ENCODE measurements at places on chromosomes 7 and 10. TPM values are rescaled to one million over a fixed set of nuclear protein-coding genes. Genes with fewer than 3 reads are reported as not detected.

C10orf53 gene
- total RNA-seq, result not detected

ELN gene
- not detected for total RNA-seq

HECW1 gene
- 3.0 TPM for total RNA-seq

PRKCQ gene
- total RNA-seq, result not detected

UCN3 gene
- total RNA-seq, result not detected

CNPY1 gene
- not detected for total RNA-seq

CDC14C gene
- total RNA-seq, result not detected

PRLHR gene
- total RNA-seq, result not detected

DNA sequence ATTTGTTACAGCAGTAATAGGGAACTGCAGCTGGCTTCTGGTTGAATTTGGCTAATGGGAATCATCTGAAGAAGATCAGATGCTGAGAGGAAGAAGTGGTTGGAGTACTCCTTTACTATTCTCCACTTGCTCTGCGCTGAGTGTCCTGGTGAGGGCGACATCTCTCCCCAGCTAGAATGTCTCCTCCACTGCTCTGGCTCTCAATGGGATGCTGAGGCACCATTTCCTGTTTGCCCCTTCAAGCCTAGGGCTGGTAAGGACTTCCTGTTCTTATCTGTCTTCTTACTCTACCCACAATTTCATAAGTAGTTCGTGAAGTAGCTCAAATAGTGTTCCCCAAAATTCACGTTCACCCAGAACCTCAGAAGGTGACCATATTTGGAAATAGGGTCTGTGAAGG is 43.2 kb upstream of the TES start:
- no peak for DNase-seq

- peak; percentile 66 for DNase-seq
Observed at GRCh38 chr7:44881610-44882009, 3.7 kb downstream of the PURB start.

GRCh38 chr7:91434836-91435235 is 170.6 kb downstream of the FZD1 start:
- no peak for DNase-seq

DNA sequence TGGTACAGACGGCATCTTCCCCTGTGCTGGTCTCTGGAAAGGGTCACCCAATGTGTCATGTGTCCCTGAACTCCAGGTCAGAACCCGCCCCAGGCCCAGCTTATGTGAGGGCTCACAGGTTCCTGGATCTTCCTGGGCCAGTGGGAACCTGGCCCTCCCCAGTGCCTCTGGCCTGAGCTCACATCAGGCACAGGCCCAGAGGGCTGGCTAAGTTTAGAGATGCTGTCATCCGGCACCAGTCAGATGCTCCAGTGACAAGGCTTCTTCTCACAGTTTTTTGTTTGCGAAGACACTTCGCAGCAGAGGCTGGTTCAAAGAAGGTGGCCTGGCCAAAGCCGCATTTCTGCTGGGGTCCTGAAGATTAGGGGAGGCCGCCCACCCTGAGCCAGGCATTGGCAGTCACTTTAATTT is 11.8 kb downstream of the CAMK2B start:
- no peak for DNase-seq

DNA sequence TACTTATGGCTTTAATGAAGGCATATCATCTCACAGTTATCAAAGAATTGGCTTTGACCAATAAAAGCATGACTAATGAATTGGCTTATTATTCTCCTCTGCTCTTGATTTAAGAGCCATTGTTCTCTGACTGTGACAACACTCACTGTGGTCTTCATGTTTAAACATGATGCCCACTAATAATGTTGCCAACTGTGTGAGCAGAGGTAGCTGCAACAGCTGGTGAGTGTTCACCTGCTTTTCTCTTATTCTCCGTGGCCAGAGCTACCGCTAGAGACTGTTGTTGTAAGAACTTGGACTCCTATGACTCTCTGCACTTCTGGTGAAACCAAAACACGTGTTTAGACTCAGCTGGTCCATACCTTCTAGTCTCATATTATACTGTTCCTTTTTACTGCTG is 335.9 kb downstream of the XPNPEP1 start:
- DNase-seq, result peak; percentile 54

- peak; percentile 64 for DNase-seq
Observed at GRCh38 chr7:140983802-140984201, 30.9 kb downstream of the MRPS33 start.

DNA sequence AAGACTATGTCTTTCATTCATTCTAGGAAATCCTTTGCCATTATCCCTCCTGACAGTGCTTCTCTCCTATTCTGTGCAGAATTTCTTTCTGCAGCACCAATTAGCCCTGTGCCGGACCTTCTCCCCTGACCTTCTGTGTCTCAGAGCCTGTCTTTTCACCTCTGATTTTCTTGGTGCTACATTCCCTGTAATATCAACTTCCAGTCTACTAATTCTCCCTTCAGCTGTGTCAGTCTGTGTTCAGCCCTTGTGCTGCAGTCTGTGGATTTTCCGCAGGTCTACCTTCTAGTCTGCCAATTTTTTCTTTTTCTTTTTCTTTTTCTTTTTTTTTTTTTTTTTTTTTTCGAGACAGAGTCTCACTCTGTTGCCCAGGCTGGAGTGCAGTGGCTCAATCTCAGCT is 115.8 kb downstream of the ELFN1 start:
- DNase-seq, result no peak

GRCh38 chr7:155951554-155952158 is 139.4 kb upstream of the SHH start:
- peak; percentile 96 for DNase-seq

DNA sequence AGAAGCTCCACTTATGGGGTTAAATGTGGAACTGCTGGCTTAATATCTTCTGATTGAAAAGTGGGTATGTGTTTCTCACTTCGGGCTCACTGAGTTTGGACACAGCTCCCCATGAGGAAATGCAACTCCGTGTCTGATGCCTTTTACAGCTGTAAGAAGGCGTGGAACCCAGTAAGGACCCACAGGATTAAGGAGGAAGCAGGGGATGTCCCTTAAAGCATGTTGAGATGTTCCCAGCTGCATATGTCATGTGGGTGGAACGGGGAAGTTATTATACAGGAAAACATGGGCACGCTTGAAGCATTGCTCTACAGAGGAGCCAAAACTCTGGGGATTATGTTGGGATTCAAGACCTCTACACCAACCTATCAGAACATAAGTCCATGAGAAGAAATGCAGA is 224.4 kb downstream of the NEBL start:
- no peak for DNase-seq

DNA sequence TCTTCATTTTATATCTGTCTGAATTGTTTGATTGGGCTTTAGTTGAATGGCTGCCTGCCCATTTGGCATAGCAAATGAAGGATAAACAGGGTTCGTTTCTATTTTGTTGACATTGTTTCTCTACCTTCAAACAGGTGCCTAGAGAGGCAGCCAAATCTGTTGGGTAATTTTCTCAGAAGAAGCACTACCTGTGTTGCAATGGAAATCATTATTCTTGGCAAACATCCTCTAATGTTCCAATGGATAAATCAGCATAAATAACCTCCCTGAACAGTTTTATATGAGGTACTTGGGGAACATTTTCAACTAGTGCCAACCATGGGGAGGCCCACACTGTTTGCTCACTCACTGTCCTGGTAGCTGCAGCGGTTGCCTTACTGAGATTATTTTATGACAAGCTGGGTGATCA is 64.4 kb upstream of the PLPP4 start:
- no peak for DNase-seq

DNA sequence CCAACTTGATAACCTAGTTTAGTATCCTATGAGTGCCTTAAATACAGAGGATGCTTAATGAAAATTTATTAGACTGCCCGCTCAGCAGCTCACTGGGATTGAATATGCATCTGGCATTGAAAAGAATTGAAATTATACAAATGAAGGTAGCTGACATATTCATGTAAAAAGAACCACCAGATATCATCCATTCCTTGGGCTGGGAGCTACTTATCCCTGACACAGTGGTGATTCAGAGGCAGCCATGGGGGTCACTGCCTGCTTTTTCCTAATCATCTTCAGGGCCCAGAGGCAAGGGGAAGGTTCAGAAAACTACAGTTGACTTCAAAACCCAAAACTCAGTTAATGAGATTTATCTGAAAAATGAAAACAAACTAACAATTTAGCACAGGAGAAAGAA is 120.9 kb downstream of the TRIL start:
- no peak for DNase-seq

- no peak for DNase-seq
Observed at GRCh38 chr7:102047-102711, 90.2 kb upstream of the FAM20C start.

DNA sequence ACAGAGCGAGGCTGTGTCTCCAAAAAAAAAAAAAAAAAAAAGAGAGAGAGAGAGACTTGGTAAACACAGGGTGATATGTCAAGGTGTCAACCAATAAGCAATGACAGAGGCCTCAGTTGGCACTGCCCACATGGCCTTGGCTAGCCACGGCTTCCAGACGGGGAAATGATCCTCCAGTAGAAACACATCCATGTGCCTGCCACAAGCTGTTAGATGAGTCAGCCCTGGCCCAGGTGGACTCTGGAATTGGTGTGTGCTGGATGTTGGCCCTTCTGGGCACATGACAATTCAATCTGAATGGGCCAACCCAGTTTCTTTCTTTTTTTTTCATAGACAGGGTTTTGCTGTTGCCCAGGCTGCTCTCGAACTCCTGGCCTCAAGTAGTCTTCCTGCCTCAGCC is 13.7 kb downstream of the RFC2 start:
- no peak for DNase-seq

DNA sequence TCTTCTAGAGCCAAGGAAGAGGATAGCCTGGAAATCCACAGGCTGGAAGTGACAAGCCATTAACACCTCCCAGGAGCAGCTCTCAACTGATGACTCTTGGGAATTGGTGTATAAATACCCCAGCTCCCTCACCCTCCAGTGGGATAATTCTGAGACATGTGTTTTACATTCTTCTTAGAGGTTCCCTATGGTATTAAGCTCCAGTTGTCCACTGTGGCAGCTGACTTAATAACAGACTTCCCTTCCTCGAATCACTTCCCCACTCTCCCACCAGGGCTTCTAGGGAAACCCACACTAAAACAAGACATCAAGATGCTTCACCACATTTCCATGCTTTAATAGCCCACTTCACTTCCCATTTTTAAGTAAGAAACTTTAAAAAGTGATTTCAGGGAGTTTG is 47.2 kb downstream of the FAM107B start:
- no peak for DNase-seq

- DNase-seq, result no peak
Observed at GRCh38 chr7:120799813-120800475, 58.0 kb downstream of the TSPAN12 start.

GRCh38 chr7:58086461-58086860 is 636.5 kb downstream of the ZNF716 start:
- DNase-seq, result no peak

DNA sequence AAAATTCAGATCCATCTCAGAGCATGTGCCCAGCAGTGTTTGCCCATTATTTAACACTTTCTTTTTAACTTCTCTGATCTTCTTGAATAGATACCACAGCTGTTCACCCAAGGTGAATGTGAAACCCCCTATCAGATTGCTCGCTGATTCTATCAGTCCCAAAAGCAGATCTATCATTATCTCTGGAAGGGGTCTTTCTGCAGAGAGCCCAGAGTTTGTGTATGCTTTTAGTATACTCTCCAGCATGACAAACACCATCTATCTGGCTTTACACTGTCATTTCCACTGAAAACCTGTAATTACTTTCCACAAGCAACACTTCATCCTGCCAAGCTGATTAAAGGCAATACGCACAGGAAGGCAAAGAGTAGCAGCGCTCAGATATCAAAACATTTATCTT is 168.2 kb downstream of the CACNA2D1 start:
- no peak for DNase-seq

DNA sequence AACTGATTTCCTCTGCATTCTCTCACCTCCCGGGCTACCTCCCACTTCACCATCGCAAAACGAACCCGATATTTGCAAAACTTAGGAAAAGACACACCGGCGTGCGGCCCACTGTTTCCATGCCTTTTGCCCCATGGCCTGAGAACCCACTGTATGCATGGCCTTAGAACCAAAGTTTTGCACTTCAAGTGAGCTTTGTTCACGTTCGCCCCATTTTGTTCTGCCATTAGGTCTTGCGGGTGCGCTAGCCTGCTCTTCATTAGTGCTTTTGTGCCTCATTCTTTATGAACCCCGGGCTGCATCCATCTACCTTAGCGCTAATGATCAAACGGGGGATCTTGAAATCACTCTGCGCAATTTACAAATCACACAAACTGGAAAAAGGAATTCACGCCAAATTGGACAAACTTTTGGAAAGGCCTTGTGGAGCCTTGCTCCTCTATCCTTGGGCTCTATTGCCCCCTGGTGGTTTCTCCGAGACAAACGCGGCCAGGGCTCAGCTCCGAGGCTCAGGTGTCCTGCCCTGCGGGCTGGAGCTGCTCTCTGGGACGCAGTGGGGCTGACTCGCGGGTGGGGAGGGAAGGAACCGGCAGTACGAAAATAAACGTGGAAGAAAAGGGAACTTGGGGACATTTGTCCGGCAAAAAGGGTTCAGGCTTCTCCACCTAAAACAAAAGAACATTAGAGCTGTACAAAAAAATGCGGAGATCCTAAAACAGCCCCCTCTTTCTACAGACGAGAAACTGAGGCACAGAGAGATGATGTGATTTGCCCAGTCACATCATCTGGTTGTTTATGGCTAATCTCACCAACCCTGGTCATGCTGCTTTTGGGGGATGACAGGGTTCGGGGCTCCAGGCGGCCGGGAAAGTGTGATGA is 300.4 kb upstream of the NFE2L3 start:
- DNase-seq, result peak; percentile 89

DNA sequence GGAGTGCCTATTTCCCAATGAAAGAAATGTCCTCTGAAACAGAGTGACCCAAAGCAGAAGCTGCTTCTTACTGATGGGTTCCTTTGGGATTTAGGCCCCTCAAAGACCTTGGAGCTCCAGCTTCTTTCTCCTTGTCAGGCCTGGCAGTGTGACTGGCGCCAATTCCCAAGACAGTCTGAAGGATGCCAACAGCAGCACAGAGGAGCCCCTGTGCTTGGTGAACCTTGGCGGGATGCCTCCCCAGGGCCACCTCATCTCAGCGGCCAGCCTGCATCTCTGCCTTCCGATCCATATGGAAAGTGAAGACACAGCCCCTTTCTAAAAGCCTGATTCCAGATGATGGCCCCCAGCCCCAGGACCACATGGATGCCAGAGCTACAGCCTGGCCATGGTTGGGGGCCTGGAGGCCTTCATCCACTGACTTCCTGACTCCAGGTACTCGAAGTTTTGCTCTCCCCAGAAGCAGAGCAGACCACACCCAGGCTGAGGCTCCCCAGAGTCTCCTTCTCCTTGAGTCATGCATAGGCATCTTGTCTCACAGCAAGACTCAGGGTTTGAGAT is 45.4 kb downstream of the FBXW4 start:
- DNase-seq, result no peak

- DNase-seq, result no peak
Observed at GRCh38 chr7:51134013-51134441, 182.6 kb downstream of the COBL start.

All from PC-3 (cell line).